Kasumi-1 (cell line): ENCODE measurements at places on chromosomes 7 and 10.

- no peak for DNase-seq
Measured at GRCh38 chr7:21981524-21981923, 35.8 kb upstream of the CDCA7L start.

DNA sequence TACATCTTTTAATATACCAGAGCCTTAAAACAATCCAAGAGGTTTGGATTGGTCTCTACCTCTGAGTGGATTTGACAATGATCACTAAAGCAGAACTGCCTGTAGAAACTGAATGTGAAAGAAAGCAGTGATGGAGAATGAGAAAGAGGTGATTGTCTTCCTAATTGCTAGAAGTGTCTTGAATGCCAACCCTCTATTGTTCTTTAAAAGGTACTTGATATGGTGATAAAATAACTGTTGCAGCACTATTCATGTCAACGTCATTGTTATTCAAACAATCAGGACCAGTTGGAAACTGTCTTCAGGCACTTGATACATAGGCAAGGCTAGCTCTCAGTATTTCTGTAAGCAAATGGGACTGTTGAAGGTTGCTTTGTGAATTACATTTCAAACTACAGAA lies 47.9 kb upstream of the ITPRID1 start:
- no peak for DNase-seq

- no peak for DNase-seq
Measured at GRCh38 chr10:63206576-63206975, 73.4 kb downstream of the NRBF2 start.

DNA sequence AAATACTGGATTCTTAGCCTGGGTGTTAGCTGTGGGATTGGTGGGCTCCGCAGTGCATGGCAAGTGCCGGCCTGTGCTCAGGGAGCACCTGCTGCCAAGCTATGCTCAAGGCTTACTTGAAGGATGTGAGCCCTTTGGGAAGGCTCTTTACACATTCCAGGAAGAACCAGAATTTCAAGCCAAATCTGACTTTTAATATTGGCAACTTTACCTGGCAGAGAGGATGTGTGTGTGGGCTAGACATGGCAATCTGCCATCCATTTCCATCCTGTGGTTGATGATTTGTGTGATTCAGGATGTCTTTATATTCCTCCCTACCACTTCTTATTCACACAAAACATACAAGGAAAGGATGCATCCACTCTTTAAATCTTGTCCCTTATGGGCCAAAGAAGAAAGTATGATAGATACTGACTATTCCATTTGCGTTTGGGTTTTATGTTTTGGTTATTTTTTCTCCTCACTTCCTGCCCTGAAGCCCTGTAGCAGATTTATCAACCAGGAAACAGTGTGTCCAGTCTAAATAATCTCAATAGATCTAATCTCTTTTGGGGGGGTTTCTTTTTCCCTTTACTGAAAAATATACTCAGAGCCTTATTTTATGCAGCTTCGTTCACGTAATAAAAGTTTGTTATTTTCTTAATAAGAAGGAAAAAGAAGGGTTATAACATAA lies 247.1 kb downstream of the COBL start:
- no peak for DNase-seq

GRCh38 chr7:5043661-5044060 lies 2.0 kb upstream of the RBAK start:
- no peak for DNase-seq

DNA sequence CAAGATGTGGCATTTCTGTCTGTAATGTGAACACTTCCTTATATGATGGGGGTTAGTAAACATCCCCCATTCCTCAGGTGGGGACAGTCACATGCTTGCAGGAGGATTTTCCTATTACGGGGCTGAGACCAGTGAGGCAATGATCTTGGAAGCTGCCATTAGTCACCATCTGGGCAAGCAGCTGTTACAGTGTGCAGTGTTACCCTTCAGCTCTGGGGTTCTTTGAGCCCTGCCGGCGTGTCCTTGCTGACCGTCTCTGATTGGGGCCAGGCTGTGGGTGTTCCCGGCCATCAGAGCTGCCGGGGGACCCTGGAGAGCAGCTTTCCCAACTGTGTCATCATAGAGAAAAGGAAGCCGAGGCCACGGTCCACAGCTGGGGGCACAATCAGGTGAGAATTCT lies 126.8 kb upstream of the FAM20C start:
- DNase-seq = no peak

- no peak for DNase-seq
Measured at GRCh38 chr7:159014297-159015062, 130.2 kb downstream of the VIPR2 start.

DNA sequence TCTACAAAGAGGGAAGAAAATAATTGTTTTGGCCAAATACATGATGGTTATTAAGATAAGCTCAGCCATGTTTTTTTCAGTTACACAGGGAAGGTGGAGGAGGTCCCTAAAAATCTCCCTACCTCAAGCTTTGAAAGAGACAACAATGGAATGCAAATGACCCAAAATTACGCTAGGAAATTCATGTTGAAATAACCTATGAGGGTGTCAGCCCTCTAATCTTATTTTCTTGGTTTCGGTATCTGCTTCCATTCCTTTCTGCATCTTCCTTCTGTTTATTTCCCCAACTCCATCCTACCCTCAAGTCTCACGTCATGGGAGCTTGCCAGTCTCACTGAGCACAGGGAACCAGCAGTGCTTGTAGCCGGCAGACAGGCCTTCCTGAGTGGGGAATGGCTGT lies 40.6 kb upstream of the SMNDC1 start:
- no peak for DNase-seq

DNA sequence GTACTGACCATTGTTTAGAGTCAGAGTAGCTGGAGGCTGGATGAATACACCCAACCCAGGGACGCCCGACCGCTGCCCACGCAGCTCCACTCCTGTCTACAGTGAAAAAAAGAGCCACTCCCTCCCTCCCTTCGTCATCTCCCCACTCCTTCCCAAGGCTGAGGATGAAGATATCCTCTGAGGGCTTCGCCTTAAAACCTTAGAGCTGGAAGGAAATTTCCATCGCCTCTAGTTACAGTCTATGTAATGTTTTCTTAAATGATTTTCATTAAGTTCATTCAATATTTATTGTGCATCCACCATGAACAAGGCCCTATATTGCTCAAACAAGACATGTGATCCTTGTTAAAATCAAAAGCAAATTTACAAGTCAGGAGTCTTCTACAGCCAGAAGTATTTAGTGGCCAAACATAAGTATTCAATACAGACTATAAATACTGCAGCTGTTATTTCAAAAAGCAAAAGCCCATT lies 11.3 kb upstream of the SLIT1 start:
- DNase-seq = no peak

DNA sequence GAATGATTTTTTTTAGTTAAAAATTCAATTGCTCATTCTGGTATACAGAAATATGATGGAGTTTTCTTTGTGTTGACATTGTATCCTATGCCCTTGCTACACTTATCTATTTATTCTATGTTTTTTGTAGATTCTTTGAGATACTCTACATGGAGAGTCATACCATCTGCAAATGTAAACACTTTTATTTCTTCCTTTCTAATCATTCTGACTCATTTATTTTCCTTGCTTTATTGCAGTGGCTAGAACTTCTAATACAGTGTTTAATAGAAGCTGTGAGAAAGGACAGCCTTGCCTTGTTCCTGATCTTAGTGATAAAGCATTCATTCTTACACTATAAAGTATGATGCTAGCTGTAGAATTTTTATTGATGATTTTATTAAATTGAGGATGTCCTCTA lies 9.9 kb upstream of the IGFBP3 start:
- no peak for DNase-seq

GRCh38 chr7:81688622-81689411 lies 81.0 kb downstream of the HGF start:
- DNase-seq = no peak

DNA sequence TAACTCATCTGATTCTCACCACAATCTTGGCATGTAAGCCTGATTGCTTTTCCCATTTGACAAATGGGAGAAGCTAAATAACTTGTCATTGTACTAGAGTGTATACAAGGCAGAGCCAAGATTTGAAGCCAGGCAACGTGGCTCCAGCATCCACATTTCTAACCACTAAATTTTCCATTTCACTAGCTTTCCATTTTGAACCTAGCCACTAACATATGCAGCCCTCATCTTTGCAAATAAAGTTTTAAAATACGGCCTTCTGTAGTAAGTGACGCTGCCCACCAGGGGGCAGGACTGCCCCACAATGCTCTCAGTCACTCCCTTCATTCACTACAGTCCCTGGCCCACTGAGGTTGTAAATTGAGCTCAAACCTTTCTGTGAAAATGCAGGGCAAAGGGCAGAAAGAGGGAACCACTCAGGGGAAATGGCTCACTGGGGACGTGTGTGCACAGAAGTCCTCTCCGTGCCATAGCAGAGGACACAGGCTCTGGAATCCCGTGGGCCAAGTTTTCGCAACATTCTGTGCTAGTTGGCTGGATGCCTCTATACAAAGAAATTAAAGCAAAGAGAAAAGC lies 315.7 kb downstream of the TNS3 start:
- peak; percentile 88 for DNase-seq

- DNase-seq = no peak
Measured at GRCh38 chr7:141522657-141523342, 28.4 kb upstream of the AGK start.

DNA sequence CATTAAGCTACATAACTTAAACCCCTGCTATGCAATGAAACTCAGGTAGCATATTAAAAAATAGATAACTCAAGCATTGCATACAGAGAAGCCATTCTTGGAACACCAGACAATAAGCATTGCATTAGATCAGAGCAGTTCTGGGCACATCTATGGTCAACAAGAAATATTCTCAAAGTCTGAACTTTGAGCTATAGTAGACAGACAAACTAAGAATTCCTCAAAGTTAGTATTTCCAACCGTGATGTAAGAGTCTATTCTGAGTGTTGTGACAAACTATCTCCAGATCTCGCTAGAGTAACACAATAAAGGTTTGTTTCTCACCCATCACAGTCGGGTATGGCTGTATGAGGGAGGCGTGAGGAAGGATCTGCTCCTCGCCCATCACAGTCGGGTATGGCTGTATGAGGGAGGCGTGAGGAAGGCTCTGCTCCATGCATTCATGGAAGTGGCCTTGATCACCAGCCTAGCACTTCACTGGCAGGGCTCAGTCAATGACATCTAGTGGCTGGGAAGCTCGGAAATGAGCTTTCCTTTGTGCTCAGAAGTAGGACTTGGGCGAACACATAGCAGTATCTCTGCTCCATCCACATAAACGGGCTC lies 61.6 kb upstream of the ANKRD1 start:
- DNase-seq = no peak

DNA sequence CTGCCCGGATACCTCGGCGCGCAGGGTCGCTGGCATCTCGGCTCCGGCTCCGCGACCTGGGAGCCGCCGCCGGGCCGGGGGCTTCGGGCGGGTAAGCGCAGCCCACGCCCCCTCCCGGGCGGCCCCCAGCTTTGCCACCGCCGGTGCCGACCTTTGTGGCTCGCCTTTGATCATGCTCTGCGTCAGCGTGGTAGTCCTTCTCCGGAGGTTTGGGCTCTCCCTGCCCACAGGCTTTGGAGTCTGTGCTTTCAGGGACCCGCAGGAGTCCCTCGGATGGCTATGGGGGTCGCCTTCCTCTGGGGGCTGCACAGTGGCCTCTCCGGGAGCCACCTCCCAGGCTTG lies 7.3 kb downstream of the ATP6V1F start:
- no peak for DNase-seq

DNA sequence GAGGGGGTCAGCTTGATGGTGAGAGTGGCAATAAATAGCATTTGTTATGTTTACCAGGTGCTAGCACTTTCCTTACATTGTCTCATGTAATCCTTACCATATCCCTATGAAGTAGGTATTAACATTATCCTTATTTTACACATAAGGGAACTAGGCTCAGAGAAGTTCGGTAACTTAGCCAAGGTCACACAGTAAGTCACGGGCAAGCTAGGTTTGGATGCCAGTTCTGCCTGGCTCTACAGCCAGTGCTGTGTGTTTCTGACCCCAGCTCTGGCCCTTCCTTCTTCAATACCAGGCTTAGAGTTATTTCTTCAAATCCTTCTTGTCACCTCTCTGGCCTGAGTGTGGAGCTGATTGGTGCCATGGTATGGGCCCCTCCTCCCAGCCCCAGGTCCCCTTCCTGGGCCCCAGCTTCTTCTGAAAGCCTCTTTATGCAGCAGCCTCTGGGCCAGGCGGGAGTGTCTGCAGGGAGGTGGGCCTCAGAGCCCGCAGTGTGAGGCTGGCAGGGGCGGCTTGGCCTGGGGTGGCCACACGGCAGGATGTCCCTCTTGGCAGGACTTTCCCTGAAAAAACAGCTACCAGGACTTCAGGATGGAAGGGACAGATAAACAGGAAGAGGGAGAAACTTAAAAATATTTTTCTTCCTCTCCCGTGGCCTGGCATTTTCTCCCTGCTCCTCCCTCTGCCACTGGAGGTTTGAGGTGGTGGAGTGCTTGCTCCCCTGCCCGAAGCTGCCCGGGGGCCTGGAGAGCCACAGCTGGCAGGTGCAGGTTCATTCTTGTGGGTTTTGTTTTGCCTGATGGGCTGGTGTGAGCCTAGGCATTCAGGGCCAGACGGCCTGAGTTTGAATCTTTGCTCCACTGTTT lies 20.6 kb downstream of the PALD1 start:
- peak; percentile 31 for DNase-seq

- no peak for DNase-seq
Measured at GRCh38 chr7:98474558-98474957, 73.7 kb upstream of the BAIAP2L1 start.

DNA sequence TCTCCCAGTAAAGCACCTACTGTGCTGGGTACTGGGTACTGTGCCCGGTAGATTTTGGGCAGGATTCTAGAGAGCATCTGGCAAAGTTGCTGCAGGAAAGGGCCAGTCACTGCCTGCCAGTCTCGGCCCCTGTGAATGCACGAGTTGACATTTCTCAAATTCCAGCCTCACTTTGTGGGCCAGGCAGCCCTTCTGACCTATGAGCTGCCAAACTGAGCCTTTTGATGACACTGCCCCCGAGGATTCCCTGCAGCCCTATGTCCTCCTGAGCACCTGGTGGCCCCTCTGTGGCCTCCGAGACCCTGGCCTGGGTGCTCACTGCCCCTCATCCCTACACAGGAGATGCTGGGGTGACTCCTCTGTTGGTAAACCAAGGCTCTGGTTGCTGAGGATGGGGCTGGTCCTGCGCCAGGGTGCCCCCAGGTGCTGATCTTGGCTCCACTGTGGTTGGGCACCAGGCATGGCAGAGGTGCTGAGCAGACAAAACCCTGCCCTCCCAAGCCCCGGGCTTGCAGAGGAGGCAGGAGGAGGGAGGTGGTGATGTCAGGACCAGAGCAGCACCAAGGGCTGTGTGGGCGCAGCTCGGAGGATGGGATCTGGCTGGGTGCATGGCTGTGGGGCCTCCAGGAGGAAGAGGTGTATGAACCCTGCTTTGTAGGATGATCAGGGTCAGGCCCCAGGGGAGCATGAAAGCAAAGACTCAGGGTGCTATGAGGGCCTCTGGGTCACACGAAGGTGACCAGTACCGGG lies 16.2 kb downstream of the LHPP start:
- no peak for DNase-seq

DNA sequence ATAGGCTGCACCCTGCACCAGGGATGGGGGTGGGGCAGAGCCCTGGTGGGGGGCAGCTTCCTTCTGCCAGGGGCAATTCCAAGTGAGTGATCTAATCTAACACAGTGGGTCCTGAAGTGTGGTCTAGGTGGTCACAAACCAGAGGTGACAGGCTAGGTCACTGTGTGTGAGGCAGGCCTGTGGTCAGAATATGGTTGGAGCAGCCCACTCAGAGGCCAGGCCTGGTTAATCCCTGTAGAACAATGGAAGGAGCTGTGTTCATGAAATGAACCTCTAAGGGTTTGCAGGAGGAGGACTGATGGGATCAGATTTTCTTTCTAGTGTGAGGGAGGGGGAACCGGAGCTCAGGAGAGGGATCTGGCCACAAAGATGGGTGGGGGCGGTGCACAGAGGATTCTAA lies 10.0 kb upstream of the TSPAN14 start:
- no peak for DNase-seq
